ENCODE measurements at places on chromosomes 3 and 15.

DNA sequence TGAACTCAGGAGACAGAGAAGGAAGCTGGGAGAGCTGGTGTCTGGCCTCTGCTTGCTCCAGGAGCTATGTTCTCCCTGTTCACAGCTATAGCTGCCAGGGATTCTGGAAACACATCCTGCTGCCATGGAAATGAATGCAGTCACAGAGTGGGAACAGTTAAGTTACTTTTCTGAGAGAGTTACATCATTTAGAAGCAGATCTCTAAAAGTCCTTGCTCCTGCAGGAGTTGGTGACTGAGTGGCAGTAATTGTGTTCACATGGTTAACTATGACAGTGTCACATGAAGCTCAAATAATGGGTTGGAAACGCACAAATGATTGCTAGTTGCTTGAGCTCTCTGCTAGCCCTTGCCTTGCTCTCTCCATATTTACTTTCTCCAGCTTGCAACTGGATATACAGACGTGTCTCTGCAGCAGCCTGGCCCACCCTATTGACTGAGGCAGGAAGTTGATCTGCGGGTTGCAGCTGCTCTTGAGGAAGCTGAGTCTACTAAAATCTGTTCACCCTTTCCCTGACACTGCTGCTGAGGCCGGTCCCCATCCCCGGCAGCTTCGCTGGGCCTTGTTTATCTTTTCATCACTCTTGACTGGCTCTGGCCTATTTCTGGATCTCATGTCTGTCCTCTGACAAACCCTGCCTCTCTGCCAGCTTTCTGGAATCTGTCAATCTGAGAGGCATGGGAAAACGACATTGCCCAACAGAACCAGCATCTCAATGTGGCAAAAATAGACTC is 16.7 kb upstream of the ISLR start:
- peak; percentile 42 for DNase-seq

DNA sequence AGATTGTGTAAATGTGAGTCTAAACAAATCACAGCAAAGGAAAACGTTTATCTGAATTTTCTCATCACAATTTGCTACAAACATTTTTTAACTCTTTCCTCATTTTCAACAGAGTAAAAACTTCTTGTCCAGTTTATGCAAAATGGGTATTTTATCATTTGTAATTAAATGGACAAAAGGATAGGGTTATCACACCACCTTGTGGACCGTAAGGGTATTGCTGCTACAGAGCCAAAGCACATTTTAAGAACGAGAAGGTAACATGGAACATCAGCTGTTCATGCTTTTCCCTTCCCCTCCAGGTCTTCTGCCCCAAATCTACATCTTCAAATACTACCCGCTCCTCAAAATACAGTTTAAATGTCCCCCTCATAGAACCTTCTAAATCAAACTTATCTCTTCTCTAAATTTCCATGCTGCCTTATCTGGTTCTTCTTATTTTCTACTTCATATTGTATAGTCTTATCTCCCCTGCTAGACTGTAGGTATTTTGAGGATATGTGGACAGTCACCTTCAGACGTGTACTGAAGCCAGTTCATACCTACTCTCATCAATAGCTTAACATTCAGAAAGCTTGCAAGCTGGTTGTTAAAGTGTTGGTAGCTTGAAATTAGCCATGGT is 12.8 kb upstream of the SETMAR start:
- peak; percentile 54 for DNase-seq

DNA sequence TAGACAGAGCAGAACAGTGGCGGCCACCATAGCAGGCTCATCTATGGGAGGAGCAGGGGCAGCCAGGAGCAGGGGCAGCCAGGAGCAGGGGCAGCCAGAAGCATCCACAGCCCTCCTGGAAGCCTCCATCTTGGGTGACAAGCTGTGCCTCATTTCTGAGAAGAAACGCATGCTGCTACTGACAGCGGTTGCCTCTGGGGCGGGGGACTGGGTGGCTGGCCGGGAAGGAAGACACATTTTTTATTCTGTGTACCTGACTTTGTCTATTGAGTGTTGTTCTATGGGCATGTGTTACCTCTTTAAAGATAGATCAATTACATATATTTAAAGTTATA is 71.5 kb upstream of the KLF13 start:
- DNase-seq, result no peak

DNA sequence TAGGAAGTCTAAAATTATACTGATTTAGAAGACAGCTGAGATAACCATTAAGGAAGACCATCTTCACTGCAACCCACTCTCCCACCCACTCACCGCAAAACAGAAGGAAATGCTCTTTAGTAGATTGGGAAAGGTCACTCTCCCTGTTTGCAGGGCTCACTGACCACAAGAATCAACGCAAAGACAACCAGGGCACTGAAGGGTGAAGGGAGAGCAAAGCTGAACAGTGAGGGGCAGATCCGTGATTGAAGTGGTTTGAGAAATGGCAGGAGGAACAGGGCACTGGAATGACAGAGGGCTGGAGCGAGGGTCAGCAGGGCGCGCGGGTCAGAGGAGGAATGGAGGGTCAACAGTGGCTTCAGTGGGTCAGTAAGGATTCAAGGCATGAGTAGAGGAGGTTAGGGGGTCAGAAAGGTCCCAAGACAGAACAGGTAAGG is 520 bp downstream of the MESD start:
- DNase-seq, result no peak

DNA sequence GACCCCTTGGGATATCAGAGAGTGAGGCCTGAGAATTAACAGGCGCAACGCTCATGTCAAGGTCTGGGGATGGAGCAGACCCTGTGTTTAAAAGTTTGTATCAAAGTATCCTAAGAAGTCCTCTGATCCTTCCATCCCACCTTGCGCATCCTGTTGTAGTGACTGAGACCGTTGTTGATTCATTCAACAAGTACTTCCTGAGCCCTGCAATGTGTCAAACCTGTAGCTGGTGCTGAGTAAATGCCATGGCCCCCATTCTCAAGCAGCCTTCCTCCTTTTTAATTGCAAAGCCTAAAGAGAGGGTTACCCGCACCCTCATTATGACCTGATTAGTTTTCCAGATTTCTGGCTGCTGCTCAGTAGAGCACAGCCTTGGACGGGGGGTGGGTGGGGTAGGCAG is 46.4 kb downstream of the RPLP1 start:
- DNase-seq, result no peak

GRCh38 chr3:150083655-150084042 is 113.0 kb upstream of the PFN2 start:
- no peak for DNase-seq

- peak; percentile 67 for DNase-seq
These were observed 130.9 kb upstream of the RASGRP1 start for GRCh38 chr15:38695249-38696108.

GRCh38 chr15:93250950-93251349 is 161.9 kb upstream of the RGMA start:
- DNase-seq, result no peak

DNA sequence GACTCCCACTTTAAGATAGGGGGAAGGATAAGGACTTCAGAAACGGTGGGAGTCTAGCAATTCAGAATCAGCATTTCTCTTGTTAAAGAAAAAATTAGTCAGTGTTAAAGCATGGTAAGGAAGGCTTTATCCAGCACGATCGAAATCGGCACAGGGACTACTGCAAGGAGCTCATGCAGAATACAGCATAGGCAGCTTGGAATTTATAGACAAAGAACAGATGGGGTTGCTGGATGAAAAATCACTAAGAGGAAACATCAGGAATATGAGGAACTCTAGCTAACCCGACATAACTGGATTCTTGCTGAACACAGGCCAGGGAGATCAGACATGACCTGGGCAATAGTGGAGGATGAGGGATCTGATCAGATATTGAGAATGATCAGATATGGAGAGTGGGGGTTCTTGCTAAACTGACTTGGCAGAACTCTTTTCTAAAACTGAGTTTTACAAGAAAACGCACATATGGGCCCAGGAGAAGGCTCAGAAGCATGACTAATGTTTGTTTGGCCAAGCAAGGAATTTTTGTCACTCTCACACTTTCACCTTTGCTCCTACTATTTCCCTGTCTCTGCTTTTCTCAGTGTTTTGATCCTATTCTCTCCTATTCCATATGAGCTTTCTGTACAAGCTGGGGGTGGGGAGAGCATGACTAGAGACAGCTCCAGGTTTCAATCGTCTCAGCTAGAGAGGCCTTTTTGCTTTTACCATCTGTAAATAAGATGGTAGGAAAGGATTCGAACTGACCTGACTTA is 3.9 kb upstream of the PLCH1 start:
- no peak for DNase-seq

GRCh38 chr3:152817400-152817799 is 17.5 kb upstream of the P2RY1 start:
- no peak for DNase-seq

DNA sequence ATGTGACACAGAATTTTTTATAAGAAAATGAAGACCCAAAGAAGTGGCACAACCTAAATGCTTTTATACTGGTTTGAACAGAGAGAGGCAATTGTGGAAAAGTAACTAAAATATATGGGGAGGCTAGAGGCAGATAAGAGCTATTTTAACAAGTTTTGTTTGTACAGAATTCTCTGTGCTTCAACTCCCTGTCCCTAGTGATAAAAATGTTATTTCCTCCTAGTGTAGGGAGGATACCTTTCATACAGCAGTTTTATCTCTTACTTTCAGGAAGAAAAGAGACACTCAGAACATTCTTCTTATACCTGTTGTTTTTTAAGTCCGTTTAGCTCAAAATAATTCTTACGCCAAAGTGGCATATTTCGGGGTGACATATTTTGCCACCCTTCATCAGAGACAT is 21.2 kb upstream of the ZNF639 start:
- DNase-seq, result no peak

DNA sequence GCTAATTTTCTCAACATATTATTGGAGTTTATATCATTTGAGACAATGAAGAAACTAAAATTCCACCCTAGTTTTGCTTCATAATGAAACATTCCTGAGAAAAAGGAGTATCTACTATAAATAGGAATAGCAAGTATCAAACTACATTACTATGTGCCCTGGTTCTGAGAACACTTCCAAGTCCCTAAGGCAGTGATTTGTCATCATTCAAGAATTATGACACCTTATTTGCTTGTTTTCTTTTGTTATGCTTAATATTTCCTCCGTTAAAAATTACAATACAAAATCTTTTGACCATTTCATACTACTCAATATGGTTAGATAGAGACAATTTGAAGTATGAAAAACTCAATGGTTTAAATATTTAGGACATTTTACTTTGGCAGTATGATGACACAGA is 707.8 kb upstream of the GOLIM4 start:
- DNase-seq, result no peak

DNA sequence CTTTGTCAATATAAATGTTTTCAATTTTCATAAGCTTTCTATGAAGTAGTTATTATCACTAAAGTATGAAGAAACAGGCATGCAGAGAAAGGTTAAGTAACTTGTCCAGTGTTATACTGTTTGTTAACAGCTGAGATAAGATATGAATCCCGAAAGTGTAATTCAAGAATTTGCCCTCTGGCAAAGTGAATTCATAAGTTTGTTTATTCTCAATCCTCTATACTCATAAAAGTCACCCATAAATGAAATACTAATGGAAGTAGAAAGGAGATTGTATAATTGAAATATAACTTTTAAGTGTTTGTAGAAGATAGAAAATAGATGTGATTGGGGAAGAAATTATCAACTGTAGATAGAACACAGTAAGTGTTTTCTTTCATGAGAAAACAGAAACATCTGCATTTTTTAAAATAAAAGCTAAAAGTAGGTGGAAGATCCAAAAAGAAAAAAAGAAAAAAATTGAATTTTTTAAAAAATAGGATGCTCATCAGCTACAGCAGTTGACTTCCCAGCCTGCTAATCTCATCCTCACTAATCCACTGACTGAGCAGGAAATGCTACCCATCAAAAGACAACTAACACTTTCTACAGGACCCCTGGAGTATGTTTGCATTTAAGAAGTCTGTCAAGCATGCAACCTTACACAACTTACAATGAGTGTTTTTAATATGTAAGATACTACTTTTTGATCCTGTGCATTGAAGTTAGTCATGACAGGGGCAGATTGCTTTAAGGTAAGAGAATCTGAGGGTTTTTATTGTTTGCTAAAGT is 878.1 kb downstream of the SI start:
- no peak for DNase-seq

DNA sequence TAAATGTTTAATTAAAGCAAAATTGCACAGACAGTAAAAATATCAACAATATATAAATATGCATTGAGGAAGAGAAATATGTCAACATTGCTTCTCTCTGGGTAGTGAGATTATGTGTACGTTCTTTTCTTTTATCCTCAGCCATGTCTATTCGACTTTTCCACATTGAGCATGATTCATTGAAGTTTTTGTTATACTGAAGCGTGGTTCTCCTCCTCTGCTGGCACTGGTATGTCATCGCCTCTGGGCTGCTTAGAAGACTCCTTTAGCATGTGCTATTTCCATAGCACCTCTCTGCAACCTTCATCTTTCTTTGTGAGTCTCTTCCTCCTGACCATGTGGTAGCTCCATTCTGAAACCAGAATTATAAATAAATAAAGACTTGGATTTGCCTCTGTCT is 65.8 kb upstream of the AKAP13 start:
- no peak for DNase-seq

GRCh38 chr3:51328206-51328605 is 56.9 kb upstream of the MANF start:
- no peak for DNase-seq

GRCh38 chr3:113668015-113668414 is 28.4 kb downstream of the USF3 start:
- DNase-seq, result peak; percentile 45

- DNase-seq, result no peak
These were observed 59.1 kb upstream of the RASA2 start for GRCh38 chr3:141427764-141428163.

GRCh38 chr15:83587091-83587490 is 66.8 kb upstream of the ADAMTSL3 start:
- DNase-seq, result no peak

DNA sequence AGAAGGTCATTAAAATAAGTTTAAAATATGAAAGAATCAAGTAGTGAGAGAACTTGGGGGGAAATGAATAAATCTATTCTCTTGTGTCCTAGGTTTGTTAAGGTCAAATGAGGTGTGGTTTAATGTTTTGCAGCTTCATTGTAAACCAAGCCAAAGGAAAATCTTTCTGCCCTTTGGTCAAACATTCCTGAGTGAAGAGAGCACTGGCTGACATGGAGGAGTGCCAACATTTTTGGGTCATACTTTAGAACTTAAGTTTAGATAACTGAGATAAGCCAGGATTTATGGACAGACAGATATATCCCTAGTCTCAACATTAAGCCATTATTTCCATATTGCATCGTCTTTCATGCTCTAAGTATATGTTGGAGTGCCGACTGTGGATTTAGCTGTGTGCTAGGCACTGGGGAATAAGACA is 66.4 kb downstream of the PTPRG start:
- DNase-seq, result no peak

GRCh38 chr3:48999085-48999858 is 7.9 kb upstream of the WDR6 start:
- no peak for DNase-seq

DNA sequence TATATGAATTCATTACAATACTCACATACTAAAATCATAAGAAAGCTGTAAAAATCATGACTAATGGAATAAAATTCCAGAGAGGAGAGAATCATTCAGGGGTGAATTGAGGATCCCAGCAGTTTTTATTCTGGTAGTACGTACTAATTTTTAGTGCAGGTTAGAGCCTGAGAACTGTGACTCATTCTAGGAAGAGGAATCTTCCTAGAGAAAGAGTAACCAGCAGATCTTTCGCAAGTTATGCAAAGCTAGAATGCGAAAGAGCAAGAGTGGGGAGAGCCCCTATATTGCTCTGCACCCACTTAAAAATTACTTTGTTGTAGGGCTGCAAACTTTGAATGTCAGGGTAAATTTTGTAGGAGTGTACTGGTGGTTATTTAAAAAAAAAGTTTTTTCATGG is 303.6 kb upstream of the ARPP21 start:
- DNase-seq, result no peak

Data from common myeloid progenitor, CD34-positive (primary cell).